Sigmoid colon (tissue), 7 donors: ENCODE measurements at places on chromosomes 5 and 9. TPM values are rescaled to one million over a fixed set of nuclear protein-coding genes. Genes with fewer than 3 reads are reported as not detected.
A peak's percentile ranks its signal among the peaks of the same experiment; 100 is the strongest.

GRAMD2B gene
- 33.0 TPM for total RNA-seq

CD74 gene
- 182 TPM for total RNA-seq

DNA sequence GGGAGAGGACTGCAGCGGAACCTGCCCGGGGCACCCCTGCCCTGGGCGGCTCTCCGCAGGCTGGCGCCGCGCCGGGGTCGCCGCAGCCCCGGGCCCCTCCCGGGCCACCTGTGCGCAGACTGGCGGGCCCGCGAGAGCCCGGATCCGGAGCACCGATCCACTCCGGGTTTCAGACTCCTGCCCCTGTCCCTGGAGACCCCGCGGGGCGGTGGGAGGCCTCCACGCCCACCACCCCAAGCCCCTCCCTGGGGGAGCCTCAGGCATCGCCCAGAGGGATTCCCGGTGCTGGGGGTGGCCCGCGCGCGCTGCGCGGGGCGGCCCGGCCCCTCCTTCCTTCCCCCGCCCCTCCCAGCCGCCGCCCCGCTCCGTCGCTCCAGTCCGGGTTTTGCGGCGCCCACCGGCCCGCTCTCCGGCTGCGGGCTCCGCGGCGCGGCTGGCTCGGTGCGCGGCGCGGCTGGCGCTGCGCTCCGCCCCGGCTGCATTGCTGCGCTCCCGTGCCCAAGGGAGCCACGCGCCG lies at the start of gene UNC5A:
UNC5A (plus strand) TSS at position 479 of the 517 bp plus-strand sequence. CDS start 192 bp downstream, outside the sequence.
- no peak for DNase-seq

- no peak for DNase-seq
These were observed 140.6 kb upstream of the TLE4 start for GRCh38 chr9:79431019-79431679.

DNA sequence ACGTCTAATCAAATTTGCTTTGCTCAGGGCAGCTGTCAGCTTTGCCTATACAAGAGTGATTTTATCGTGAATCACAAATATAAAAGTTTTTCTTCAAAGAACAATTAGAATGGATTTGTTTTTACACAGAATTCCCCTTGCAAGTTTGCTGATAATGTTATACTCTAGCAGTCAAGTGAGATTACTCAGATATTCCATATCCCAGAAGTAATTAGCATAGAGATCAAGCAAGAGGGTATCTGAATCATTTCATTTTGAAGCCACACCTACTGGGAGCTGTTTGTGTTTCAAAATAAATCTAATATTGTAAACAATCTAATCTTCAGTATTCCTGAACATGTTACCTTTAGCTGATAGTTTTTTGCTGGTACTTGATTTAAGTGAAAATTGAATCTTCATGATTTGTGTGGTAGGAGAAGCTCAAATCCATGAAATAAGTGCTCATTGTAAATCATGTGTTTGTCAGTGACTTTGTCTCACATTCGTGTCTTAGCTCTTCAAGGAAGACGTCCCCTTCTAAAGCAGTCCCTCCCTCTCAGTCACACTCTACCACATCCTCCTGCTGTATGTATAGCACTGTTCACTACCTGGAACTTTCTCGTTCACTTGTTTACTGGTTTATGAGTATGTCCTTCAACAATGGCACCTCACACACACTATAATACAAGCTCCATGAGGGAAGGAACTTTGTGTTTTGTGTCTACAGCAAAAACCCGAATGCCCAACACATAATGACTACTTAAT lies 3.3 kb upstream of the TTC39B start:
- DNase-seq, result no peak

RIGI gene
- total RNA-seq, result 14.4 TPM

GRCh38 chr9:87020169-87020950 lies 73.1 kb upstream of the GAS1 start:
- DNase-seq, result no peak

TMEM8B gene
- 7.1 TPM for total RNA-seq

DNA sequence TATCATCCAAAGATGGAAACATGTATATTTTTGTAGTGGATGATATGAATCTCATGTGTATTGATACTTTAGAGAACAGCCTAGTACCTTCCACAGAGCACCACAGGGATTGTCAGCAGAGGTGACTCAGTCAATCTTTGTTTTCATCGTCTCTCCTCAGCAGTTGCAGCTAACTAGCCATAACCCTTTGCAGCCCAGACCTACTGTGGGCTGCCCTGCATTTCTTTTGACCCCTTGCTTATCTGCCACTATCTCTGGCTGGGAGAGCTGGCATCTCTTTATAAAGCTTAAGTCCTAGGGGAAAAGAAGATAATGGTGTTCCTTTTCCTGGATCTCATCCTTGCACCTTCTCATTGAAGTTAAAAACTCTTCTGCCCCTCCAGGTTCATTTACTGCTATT lies 28.7 kb downstream of the HMGCR start:
- DNase-seq, result no peak

DNA sequence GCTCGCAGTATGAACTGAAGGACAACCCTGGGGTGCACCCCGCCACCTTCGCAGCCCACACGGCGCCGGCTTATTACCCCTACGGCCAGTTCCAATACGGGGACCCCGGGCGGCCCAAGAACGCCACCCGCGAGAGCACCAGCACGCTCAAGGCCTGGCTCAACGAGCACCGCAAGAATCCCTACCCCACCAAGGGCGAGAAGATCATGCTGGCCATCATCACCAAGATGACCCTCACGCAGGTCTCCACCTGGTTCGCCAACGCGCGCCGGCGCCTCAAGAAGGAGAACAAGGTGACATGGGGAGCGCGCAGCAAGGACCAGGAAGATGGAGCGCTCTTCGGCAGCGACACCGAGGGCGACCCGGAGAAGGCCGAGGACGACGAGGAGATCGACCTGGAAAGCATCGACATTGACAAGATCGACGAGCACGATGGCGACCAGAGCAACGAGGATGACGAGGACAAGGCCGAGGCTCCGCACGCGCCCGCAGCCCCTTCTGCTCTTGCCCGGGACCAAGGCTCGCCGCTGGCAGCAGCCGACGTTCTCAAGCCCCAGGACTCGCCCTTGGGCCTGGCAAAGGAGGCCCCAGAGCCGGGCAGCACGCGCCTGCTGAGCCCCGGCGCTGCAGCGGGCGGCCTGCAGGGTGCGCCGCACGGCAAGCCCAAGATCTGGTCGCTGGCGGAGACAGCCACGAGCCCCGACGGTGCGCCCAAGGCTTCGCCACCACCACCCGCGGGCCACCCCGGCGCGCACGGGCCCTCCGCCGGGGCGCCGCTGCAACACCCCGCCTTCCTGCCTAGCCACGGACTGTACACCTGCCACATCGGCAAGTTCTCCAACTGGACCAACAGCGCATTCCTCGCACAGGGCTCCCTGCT lies 3.8 kb downstream of the IRX1 start:
- no peak for DNase-seq

TRMO gene
- total RNA-seq, result 27.8 TPM

OR1N1 gene
- not detected for total RNA-seq

ZNF879 gene
- 5.7 TPM for total RNA-seq

SLC45A2 gene
- not detected for total RNA-seq

DNA sequence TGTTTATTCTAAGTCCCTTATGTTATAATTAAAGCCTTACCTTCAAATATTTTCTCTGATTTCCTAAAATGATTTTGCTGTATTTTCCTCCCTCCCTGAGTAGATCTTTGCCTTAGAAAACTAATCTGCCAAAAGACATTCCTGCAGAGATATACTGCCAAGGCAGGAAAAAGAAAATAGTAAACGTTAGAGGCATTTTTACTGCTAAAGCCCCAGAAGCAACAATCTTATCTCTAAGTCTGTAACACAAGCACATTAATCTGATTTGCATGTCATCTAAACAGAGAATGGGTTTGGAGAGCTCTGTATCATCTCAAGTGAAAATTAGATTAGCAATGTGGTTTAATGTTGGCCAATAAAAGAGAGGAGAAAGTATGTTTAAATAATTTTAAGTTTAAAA lies 847.7 kb downstream of the MAT2B start:
- no peak for DNase-seq

- DNase-seq, result peak; percentile 22
These were observed 14.0 kb downstream of the IRX2 start for GRCh38 chr5:2737273-2738155.

RLN2 gene
- not detected for total RNA-seq

- DNase-seq, result no peak
These were observed 27.8 kb upstream of the PTPDC1 start for GRCh38 chr9:94056442-94056974.

MAST4 gene
- 19.3 TPM for total RNA-seq

ERAP2 gene
- total RNA-seq, result 7.7 TPM

IL31RA gene
- 3.3 TPM for total RNA-seq

- no peak for DNase-seq
These were observed 711.7 kb upstream of the EDIL3 start for GRCh38 chr5:85096421-85096820.

GRCh38 chr9:27600256-27600655 lies 27.0 kb upstream of the C9orf72 start:
- peak; percentile 63 for DNase-seq

GRCh38 chr9:19663570-19663969 lies 125.3 kb downstream of the SLC24A2 start:
- DNase-seq, result no peak

SAXO1 gene
- not detected for total RNA-seq

SLC46A2 gene
- 0.36 TPM for total RNA-seq

GRCh38 chr5:2163940-2164490 lies 281.3 kb upstream of the IRX4 start:
- peak; percentile 46 for DNase-seq

ABO gene
- 1.5 TPM for total RNA-seq

SPATA31A1 gene
- total RNA-seq, result not detected

DNA sequence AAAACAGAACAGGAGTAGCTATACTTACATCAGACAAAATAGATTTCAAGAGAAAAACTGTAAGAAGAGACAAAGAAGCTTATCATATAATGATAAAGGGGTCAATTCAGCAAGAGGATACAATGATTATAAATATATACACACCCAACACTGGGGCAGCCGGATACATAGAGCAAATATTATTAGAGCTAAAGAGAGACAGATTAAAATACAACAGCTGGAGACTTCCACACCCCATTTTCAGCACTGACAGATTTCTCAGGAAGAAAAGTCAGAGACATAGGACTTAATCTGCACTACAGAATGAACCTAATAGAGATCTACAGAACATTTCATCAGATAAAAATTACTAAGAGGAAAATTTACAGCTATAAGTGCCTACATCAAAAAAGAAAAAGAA lies 35.7 kb downstream of the OXCT1 start:
- no peak for DNase-seq

DNA sequence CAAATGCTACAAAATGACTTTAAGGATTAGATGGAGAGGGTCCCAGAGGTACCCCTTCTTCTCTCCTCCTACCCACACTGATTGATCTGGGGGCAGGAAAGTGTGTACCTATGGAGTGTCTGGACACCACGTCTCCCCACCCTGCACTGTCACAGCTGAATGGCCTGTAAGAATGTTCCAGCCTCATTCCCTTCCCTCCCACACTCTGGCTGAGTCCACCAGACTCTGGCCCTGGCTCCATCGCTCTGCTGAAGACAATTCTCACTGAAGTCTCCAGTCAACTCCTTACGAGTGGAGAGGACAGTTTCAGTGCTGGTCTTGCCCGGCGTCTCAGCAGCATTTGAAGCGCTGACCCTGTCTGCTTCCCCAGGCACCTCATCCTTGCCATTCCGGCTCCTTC lies 105.8 kb downstream of the TTLL11 start:
- DNase-seq, result no peak
